ENCODE measurements at places on chromosomes 5 and 9.

DNA sequence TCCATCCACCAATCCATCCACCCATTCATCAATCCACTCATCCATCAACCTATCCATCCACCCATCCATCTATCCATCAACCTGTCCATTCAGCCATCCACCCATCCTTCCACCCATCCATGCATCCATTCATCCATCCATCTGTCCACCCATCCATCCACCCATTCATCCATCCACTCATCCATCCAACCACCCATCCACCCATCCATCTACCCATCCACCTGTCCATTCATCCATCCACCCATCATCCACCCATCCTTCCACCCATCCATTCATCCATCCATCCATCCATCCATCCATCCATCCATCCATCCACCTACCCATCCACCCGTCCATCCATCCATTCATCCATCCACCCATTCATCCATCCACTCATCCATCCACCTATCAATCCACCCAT, 195.8 kb downstream of the NXNL2 start:
- no peak for DNase-seq

DNA sequence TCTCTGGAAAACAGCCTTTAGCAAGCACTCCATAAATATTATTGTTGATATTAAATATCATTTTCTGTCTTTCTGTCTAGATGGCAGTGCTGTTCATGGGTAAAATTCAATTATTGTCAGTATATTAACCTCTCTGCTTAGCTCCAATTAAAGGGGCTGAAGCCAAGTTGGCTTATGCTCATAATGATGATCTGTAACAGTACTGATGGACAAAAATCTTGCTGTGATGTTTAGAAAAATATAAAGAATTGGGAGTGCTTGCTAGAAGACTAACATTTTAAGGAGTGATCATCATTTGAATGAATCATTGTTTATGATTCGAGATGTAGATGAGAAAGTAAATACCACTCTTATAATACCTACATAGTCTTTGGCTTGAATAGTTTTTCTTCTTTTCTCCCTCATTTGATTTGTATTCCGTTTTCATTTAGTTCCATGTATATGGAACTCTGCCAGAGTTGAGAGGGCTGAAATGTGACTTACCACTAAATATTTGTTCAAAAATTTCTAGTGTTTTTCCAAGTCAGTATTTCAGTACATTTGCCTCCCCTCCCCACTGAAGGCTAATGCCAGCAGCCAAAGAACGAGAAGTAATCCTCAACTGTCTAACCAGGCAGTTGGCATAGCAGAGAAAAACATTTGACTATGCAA, 538.3 kb downstream of the CSNK1G3 start:
- no peak for DNase-seq

DNA sequence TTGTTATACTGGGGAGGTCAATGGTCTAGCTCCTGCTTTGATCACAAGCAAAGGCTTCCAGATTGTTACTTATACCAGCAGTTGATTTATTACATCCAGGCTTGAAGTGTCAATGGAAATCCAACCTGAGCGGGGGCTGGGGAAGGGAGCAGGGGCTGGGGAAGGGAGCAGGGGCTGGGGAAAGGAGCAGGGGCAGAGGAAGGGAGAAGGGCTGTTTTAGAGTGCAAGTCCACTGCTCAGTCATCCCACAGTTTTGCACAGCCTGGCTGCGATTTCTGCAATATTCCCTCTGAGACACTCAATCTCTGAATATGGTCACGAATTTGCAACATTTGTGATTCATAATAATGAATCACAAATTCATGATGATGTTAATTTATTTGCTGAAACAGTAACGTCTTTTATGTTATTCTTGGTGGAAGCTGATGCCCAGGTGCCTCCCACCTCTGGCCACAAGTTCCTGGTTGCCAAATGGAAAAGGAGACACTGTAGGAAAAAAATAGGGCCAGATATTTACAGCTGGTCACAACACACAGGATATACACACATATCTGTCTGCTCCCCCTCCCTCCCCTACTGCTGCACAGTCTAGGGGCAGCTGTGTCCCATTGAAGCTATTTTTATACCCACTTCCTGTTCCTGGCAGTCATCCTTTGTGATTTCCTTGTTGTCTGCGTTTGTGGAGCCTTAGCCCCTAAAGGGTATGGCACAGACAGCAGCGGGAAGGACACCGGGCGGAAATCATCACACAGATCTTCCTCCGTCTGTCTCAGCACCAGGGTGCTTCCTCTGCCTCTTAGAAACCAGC, 325.1 kb downstream of the GADD45G start:
- no peak for DNase-seq

GRCh38 chr9:126989847-126990842, 75.6 kb downstream of the RALGPS1 start:
- DNase-seq: no peak

DNA sequence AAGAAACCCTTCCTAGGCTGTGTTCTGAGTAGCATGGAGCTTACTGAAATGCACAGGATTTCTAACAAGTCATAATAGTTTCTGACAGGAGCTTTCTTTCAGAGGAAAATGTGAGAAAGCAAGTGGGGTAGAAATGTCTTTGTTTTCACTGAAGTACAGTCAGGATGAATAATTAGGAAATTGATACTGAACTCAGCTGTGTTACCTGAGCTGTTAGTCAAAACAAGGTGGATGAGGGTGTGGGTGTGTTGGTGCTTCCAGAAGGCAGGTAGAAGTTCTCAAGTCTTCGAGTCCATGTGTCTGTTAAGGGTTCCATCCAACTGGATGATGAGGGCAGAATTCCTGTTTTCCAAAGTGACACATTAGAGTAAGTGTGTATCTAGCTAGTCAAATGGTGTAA, 122.4 kb downstream of the BASP1 start:
- DNase-seq: no peak

GRCh38 chr9:116499986-116500871, 186.9 kb upstream of the TRIM32 start:
- no peak for DNase-seq

DNA sequence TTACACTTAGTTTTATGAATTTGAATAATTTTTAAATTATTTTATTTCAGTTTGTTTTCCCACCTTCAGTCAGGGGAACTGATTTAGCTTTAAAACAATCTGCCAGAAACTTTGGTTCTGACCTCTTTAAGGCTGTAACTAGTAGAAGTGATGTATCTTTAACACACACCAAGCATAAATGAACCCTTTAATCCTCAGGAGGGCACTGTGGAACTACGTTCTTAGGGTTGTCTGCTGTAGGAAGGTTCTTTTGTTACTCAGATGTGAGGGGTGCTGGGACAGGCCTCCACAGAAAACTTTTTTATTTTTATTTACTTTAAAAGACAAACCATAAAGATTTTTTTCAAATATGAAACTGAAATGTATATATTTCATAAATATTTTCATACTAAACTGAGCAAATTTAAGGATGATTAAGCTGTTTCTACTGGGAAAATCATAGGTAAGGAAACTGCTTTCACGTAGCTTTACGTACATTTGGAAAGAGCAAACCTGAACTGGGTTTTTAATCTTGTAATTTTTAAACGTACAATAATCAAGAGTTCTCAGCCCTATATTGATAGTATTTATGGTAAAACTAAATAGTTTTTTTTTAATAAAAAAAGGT, 5.3 kb downstream of the KLF4 start:
- no peak for DNase-seq

DNA sequence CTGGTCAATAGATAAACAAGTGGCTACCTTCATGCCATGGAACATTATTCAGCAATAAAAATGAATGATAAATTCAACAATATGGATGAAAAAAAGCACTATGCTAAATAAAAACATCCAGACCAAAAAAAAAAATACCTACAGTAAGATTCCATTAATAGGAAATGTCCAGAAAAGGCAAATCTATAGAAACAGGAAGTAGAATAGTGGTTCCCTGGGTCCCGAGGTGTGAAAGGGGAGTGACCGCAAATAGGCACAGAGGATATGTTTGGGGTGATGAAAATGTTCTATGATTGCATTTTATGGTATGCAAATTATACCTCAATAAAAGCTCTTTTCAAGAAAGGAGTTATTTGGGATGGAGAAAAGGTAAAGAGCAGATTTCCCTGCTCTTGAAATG, 3.6 kb upstream of the GPR151 start:
- no peak for DNase-seq

DNA sequence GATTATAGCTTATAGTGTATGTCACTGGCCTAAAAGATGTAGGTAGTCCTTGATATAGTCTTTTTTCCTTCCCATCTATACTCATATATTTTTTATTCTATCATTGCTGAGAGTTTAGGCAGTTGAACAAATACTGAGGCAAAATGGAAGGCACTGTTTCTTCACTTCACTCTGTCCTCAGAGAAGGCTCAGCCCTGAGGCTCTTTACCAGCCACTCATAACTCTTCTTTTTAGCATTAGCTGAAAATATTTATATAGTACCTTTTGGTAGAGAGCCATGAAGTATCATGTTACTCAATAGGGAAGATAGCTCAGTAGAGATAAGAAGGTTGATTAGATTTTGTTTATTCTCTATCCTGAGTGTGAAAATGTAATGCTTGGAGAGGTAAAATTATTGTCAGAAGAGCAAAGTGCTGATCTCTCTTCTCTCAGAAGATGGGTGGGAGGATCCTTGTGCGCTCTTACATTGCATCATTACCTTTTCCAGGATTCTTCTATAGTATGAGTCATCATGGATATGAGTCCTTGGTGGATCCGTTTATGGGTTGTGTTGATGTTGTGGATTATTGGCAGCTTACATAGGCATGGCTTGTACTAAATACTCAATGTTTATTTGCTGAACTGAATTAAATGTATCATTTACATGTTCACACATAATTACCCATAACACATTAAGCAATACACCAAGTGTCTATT, 88.1 kb downstream of the ANXA1 start:
- DNase-seq: no peak

DNA sequence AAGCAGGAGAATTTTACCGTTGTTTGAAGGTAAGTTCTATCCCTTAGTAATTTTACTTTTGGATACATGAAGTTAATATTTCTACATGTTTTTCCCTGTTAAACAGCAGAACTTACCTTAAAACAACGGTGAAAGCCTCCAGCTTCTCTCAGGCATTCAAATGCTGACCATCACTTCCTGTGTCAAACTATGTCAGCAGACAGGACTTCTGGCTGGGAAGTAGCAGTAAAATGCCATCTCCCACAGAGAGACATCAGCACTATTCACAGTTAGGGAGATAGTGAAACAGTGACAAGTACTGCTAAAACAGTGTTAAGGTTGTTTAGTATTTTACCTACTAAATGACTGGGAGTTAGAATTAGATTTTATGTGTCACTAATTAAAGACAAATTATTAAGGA, 34.2 kb upstream of the GOLGA1 start:
- no peak for DNase-seq

DNA sequence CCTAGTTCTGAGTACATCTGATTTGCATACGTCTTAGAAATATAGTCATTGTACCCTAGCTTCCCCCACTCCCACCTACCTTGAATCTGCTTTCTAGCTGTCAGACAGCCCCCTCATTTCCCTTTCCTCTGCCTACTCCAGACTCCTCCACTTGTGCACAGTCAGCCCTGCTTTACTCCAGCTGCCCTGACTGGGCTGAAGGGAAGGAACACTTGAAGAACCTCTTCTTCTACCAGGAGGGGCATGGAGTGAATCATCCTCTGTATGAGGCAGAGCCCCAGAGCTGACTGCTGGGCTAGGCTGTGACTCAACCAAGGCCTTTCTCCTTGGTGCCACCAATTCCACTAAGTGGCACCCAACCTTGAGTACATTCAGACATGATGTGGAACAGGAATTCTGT, 18.1 kb upstream of the ZFR start:
- DNase-seq: no peak

DNA sequence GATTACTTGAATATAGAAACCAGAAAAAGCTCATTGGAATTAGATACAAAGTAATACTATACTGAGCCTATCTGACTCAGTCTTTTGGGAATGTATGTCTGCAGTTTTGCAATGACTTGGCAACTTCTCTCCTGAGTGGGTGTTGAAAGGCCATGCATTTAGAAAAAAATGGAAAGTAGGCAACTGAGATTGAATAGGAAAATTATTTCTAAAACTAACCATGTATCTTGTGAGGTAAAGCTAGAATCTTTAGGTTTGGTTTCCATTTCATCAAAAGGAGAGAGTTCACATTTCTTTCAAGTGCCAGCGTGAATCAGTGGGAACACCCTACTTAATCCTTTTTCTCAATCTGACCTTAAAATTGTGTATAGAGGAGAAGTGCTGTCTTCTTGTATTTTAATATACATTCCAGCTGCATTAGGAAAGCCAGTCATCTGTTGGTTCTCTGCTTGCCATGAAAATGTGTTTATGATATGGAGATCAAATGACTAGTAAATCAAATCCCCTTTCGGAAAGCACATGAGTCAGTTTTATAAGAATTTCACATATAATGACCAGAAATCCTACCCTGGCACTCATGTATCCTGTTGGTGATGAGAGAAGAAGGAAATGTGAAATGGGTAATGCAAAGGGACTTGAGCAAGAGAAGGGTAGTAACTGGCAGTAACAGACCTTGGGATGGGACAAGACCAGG, 30.4 kb downstream of the NFX1 start:
- DNase-seq: no peak

DNA sequence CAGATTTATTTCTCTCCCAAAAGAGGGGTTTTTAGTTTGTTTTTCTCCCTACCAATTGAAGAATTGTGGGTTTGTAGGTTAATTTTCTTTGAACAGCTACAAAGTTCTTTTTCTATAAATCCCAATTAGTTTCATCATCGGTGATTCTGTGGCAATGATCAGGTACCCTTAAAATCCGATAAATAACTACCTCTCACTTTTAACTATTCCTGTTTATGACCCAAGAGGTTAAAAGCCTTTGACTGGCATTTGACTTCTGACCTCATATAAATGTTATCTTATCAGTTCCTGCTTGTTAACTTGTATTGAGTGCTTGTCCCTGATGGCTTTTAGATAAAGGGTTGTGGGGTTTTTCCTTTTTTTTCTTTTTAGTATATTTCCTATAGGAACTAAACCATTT, 124.4 kb upstream of the TMEM161B start:
- no peak for DNase-seq

- no peak for DNase-seq
Observed at GRCh38 chr5:140150201-140150600, 24.5 kb downstream of the IGIP start.

GRCh38 chr9:70056211-70056944, 12.7 kb downstream of the MAMDC2 start:
- peak; percentile 16 for DNase-seq

- DNase-seq: no peak
Observed at GRCh38 chr9:81874931-81875330, 53.3 kb upstream of the SPATA31D4 start.

- no peak for DNase-seq
Observed at GRCh38 chr5:22908129-22908528, 55.0 kb upstream of the CDH12 start.

- DNase-seq: peak; percentile 72
Observed at GRCh38 chr5:93611976-93612854, 29.2 kb downstream of the NR2F1 start.

- no peak for DNase-seq
Observed at GRCh38 chr9:2595973-2596372, 25.6 kb upstream of the VLDLR start.

GRCh38 chr9:122084026-122084675, 9.0 kb downstream of the TTLL11 start:
- no peak for DNase-seq
